ENCODE measurements at places on chromosomes 11 and 22.

- DNase-seq: no peak
Observed at GRCh38 chr11:68913188-68913587, 9.5 kb downstream of the IGHMBP2 start.

GRCh38 chr11:73072935-73073481 lies 69.1 kb downstream of the FCHSD2 start:
- DNase-seq: no peak

- DNase-seq: no peak
Observed at GRCh38 chr22:46040471-46041465, 63.8 kb upstream of the WNT7B start.

DNA sequence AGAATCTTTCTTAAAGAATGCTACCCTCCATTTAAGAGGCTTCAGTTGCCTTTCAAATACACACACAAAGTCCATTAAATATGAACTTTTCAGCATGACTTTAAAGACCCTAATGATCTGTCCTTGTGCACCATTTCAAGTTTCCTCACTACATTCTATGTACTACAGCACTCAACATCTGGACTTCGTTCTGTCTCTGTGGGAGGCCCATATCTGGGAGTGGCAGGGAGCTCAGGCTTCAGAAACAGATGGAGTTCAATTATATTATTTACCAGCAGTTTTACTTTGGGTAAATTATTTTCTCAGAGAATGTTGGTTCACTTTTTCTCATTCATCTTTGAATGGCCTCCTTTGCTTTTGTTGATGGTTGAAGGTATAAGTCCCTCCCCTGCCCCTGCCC lies 67.4 kb downstream of the ANO3 start:
- no peak for DNase-seq

DNA sequence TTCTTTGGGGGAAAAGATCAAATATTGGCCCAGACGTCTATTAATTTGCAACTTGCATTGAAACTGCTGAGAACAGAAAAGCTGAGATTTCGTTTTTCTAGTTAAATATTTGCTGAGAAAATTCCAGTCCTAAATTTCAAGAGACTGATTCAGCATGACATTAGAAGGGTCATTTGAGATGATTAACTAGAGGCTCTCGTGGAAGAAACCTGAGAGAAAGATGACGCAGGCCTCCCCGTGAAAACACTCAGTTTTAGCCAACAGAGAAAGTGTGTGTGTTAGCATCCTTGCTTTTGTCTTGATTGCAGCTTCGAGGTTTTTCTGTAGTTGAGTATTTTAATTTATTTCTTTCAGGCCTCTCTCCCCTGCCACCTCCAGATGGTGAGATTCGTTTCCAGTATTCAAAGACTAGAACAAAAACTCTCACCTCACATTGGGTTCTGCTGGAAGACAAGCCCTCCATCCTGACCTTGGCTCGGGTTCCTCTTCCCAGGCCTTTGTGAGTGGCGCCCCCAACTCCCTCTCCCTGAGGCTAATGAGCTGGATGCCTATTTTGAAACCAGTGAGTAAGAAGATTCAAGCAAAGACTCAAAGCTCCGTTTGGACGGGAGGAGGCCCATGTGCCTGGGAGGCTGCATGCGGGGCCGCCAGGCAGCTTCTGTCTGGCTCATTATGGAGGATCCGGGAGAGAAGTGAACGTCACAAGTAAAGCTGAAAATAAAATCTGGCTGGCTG lies 52.4 kb downstream of the CELSR1 start:
- no peak for DNase-seq

DNA sequence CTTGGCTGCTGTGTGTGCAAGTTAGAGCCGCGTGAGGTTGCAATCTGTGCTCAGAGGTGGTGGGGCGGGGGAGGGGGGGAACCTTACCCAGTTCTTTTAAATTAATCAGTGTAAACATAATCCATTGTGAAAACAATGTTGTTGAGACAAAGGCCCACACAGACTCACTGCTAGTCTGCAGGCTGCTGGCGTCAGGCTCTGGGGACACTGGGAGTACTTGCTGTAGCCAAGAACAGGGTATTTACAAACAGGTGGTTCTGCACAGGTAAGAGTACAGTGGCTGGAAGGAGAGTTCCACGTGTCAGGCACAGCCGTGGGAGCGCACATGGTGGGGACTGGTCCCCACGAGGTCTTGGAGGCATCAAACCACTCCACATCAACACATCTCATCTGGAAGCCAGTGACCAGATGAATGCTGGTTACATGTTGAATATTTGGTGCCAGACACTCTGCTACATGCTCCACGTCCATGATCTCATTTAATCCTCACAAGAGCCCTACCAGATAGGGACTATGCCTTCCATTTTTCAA lies 27.4 kb downstream of the SCUBE1 start:
- DNase-seq: no peak

Measured in CD4-positive, alpha-beta T cell treated with Interleukin-6 for 4 hours (primary cell).